Stimulated activated CD4-positive, alpha-beta T cell treated with anti-CD3 and anti-CD28 coated beads, TNF-alpha, amount 100 ng/mL, for 4 hours (primary cell): ENCODE measurements at places on chromosomes 12 and 14.

- no peak for DNase-seq
Measured at GRCh38 chr14:80955416-80955941, at the start of gene TSHR. TSHR (plus strand) TSS chr14:80955621; CDS start chr14:80955681, 60 bp downstream.

GRCh38 chr12:108696111-108696995 lies 35.0 kb downstream of the CORO1C start:
- DNase-seq, result no peak

DNA sequence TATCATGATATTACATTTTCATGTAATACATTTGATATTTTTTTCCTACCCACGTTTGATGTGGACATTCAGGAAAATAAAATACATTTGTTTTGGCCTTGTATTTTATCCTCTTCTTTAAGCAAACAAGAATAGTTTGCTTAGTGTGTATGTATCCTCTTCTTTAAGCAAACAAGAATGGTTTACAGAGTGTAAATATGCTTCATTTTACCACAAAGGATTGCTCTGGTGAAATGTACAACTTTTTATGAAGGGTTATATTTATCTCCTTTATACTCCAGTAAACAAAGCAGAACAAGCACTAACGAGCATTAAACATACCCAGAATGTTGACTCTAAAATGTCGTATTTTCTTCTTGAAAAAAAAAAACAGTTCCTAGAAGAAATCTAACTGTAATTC lies 244.7 kb downstream of the KCNH5 start:
- no peak for DNase-seq

- DNase-seq, result no peak
Measured at GRCh38 chr12:38157274-38157932, 159.2 kb upstream of the ALG10B start.

DNA sequence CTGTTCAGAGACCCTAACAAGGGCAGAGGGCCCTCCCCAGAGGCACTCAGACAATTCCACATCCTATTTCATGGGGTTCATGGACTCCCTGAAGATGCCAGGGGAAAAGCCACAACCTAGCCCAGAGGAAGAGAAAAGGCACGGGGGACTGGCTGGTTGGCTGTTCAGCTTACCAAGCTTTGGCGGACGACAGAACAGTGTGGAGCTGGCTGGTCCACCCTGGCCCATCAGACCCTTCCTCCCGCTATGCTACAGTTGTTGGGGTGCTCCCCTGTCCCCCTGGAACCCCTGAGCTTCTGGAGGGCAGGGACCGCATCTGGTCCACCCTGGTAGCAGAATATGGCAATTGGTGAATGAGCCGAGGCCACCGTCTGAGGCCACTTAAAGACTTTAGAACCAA lies 6.3 kb downstream of the TESC start:
- DNase-seq, result no peak

GRCh38 chr14:71804992-71805391 lies 127.2 kb upstream of the RGS6 start:
- DNase-seq, result no peak

- no peak for DNase-seq
Measured at GRCh38 chr14:50056435-50056834, 59.9 kb downstream of the VCPKMT start.

GRCh38 chr12:98591209-98591608 lies 2.3 kb upstream of the SLC25A3 start:
- DNase-seq, result no peak

- DNase-seq, result no peak
Measured at GRCh38 chr14:22533057-22533704, 55.8 kb downstream of the DAD1 start.

DNA sequence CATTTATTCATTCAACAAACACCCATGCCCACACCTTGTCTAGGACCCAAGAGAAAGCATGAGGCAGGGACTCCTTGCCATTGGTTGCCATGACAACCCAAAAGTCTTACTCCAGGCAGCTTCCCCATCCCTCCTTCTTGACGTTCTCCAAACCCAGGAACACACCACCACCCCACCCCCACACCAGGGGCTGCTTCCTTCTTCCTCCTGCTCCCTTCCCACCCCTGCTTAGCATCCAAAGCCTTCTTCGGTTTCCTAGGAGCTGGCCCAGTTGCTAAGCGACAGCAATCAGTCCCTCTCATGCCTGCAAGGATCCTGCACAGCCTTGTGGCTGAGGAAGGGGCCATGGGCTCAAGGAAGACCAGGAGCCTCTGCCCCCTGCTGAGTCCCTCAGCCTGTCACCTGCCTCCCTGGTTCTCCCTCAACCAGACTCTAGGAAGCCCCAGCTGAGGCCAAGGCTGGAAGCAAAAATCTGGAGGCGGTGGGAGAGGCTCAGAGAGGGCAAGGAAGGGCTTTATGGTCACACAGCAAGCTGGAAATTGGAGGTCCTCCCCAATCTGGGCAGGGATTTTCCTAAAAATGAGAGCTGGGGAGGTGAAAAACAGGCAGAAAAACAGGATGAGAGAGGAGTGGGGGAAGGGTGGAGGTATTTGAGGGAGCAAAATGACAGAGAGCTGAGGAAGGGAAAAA lies 15.4 kb downstream of the RASAL1 start:
- no peak for DNase-seq

DNA sequence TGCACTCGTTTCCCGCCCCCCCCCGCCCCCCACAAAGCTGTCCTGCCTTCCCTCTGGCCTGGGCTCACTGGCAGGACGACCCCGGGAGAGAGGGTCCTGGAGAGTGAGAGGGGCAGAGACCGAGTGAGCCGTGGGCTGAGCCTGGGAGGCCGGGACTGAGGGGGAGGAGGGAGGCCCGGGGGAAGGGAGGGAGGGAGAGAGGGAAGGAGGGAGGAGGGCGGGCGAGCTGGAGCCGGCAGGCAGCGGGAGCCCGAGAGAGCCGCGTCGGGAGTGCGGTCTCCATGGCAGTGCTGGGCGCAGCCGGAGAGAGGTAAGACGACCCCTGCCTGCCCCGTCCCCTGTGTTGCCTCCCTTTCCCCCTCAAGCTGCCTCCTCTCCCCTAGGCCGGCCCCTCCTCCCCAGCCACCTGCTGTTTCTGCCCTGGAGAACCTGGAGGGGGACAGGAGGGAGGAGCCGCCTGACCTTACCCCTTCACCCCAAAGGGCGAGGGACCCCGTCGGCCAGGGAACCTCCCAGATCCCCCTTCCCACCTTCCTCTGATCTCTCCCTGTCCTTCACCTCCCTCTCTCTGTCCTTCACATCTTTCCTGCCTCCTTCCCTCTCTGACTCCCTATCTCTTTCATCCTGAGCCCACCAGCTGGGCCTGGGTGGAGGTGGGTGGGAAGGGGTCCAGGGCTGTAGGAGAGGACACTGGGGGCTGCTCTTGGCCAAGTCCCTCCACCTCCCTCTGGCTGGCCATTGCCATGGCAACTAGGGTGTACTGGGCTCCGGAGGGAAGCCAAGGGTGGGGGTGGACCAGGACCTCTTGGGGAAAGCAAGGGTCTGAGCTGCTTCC lies at the start of gene GPR162:
GPR162 (plus strand) TSS at position 231 of the 835 bp plus-strand sequence. CDS start 2,078 bp downstream, outside the sequence.
- DNase-seq, result no peak

DNA sequence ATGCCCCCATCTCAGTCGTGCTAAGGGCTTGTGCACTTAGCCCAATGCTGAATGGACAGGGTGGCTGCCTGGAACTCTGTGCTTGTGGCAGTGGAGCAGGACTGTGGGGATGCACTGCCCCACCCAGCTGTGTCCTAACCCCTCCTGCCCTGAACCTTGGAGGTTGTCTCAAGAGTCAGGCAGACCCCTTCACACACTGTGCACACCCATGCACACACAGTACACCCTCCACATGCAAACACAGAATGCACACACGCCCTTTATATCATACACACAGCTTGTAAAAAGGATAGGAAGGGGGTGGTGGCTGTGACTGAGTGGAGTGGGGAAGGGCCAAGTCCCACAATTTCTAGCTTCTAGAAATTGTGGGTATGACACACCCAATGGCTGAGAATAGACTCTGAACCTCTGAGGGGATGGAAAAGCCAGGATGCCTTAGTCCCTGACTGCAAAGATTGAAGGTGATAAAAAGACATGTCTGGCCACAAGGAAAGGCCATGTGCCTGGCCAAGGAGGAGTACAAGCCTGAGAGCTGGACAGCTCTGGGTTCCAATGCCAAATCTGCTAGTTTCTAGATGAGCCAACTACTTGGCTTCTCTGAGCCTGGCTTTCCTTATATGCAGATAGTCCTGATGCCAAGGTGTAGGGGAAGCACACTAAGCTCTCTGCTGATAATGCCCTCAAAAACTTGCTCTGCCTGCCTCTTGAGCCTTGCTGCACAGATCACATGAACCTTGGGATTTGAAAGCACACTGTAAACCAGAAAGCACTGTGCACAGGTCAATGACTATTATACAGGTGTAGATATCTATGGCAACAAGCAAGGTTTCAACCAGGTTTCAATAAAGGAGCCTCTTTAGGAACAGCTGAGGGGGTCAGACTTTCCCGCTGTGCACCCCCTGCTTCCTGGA lies 8.4 kb downstream of the KRT8 start:
- DNase-seq, result no peak

DNA sequence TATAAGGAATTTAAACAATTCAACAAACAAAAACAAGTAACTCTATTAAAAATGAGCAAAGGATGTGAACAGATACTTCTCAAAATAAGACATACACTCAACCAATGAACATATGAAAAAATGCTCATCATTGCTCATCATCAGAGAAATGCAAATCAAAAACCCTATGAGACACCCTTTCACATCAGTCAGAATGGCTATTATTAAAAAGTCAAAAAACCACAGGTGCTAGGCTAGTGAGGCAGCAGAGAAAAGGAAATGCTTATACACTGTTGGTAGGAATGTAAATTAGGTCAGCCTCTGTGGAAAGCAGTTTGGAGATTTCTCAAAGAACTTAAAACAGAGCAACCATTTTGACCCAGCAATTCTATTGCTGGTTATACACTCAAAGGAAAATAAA lies 52.0 kb downstream of the NAV3 start:
- DNase-seq, result no peak

DNA sequence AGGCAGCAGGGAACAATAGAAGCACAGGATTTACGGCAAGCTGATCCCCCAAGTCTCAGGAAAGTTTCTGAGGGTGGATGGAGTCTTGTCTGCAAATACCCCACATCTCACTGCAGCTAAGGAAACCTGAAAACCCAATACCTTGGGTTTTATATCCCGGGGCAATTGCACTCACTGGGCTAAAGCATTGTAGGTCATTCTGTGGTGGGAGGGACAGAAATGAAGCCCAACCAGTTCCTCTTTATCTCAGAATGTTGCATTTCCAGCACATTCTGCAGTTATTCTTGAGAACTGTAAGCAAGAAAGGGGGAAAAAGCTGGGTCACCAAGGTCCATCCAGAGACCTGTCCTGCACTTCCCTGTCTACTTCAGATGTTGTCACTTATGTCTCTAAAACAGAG lies 39.8 kb downstream of the C12orf42 start:
- DNase-seq, result no peak
